Esophagus squamous epithelium (tissue), 5 donors: ENCODE measurements at places on chromosomes 13 and 19. TPM values are rescaled to one million over a fixed set of nuclear protein-coding genes. Genes with fewer than 3 reads are reported as not detected.

DNA sequence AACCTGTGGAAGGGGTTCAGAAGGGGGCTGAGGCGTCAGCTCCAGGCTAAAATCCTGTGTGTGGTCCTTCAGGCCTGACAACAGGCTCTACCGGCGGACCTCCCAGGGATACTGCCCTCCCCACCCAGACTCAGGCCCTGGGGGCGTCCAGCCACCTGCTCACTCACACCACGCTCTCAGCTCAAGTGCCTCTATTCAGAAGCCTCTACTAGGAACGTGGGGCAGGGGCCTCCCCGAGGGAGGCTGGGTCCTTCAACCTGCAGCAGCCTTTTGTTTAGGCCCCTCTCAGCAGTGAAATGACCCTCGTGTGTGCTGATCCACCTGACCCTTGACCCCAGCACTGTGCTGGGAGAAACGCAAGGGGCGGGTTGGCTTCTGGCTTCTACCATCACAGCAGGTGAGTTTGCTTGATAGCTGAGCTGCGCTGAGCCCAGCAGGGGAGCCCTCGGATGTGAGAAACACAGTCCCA, 10.6 kb downstream of the PLPP2 start:
- H3K27me3 ChIP-seq, result no peaks in the 10 kb centered on the region
- no peak overlapping the region for H3K27ac ChIP-seq
- H3K36me3 ChIP-seq, result no peaks in the 10 kb centered on the region
- no peak for DNase-seq
- H3K4me3 ChIP-seq, result no peak overlapping the region

DNA sequence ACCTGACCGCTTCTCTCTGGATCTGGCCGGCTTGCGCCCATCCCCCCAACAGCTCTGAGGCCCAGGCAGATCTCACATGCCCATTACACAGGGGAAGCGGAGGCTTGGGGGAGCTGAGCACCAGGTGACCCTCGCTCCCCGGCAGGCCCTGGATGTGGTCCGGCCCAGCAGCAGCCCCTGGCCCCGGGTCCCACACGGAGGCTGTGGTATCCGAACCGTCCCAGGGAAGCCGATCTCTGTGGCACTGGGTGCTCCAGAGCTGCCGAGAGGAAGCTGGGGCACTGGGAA, 27.7 kb downstream of the SBNO2 start:
- H3K36me3 ChIP-seq, result peaks cover 93% of the 10 kb centered on the region
- DNase-seq, result no peak
- peaks cover 14% of the 10 kb centered on the region for H3K4me1 ChIP-seq
- H3K27ac ChIP-seq, result no peak overlapping the region

DNA sequence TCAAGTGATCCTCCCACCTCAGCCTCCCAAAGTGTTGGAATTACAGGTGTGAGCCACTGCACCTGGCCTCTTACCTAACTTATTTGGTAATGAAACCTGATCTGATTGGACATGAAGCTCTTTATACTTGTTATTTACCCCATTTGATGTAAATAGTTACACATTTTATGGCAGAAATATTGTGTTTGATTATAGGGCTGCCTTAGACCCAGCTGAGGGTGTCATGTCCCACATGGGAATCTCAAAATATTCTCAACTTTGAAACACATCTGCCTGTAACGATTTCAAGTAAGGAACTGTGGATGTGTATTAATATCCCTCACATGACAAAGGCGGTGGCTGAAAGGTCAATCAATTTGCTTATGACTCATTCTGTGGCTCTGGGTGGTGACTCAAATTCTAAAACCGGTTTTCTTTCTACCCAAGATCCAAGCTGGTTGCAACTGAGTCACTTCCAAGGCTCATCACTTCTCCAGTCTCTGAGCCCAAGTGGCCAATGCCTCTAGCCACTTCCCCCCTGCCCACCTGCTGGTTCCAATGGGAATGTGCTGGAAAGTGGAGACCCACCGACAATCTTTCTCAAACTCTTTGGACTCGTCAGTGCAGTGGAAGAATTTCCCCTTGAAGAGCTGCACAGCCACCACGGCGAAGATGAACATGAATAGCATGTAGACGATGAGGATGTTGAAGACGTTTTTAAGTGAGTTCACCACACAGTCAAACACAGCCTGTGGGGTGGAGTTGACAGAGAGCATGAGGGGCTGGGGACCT, 110.9 kb downstream of the IER2 start:
- no peaks in the 10 kb centered on the region for H3K36me3 ChIP-seq
- H3K27me3 ChIP-seq, result no peaks in the 10 kb centered on the region
- peak overlapping the region; percentile 67 for H3K27ac ChIP-seq

DNA sequence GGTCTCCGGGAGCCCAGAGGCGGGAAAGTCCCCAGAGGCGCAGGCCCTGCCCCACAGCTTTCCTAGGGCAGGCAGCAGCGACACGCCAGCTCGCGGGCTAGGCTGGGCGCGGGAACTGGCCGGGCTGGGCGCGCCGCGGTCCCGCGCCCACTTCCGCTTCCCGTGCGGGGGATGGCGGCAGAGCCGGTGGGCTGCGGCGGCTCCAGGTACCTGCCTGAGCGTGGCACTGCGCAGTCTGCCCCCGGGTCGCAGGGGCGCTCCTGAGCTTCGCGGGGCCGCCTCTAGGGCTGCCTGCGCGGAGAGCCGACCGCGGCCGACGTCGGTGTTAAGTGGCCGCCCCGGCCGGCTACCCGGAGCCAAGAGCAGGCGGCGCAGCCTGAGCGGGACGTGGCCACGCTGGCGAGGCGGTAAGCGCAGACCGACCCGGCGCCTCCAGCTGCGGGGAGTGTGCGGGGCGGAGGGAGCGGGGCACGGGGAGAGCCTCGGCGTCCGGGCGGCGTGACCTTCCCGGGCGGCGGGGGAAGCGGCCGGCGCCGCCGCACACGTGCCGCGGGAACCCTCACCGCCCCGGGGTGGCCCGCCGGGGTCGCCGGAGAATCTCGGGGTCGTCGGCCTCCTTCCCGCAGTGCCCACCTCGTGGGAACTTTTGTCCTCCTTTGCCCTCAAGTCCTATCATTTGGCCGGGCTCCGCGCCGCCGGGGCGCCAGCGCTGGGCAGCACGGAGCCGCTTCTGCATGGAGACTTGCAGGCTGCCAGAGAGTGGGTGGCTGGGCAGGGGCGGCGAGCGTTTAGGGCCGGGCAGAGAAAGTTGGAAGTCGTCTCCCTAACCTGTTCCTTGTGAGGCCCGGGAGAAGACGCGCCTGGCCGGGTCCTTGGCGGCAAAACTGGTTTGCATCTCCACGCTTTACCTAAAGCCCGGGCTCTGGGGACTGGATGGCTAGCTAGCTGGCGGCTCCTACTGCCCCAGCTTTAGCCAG, 31.4 kb upstream of the MPHOSPH8 start:
- no peak for DNase-seq
- H3K4me1 ChIP-seq, result peaks cover 8% of the 10 kb centered on the region
- no peaks in the 10 kb centered on the region for H3K27me3 ChIP-seq
- H3K36me3 ChIP-seq, result no peaks in the 10 kb centered on the region

DNA sequence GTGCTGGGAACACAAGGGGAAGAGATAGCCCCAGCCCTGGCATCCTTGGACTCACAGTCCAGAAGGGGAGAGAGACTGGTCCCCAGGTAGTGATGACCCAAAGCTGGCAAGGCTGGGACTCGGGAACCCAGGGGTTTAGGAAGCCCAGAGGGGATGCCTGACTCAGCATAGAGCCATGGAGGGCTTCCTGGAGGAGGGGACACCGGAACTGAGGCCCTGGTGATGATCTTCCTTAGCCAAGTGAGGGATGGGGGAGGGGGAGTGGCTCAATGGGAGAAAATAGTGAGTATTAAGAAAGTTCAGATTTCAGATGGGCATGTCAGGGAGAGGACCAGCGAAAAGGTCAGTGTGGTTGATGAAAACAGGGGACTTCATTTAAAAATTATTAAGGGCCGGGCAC, 26.8 kb downstream of the EXOC3L2 start:
- no peak overlapping the region for H3K4me3 ChIP-seq
- no peak for DNase-seq
- no peak overlapping the region for H3K27ac ChIP-seq
- no peaks in the 10 kb centered on the region for H3K27me3 ChIP-seq

KIR3DL1 gene
- not detected for total RNA-seq

CYP4F3 gene
- total RNA-seq, result 31.2 TPM

BRD4 gene
- total RNA-seq, result 35.2 TPM

JAK3 gene
- 6.5 TPM for total RNA-seq

PRKCG gene
- not detected for total RNA-seq

MADCAM1 gene
- not detected for total RNA-seq
